ENCODE measurements at places on chromosomes 2 and 18. TPM values are rescaled to one million over a fixed set of nuclear protein-coding genes. Genes with fewer than 3 reads are reported as not detected.
A peak's percentile ranks its signal among the peaks of the same experiment; 100 is the strongest.

DNA sequence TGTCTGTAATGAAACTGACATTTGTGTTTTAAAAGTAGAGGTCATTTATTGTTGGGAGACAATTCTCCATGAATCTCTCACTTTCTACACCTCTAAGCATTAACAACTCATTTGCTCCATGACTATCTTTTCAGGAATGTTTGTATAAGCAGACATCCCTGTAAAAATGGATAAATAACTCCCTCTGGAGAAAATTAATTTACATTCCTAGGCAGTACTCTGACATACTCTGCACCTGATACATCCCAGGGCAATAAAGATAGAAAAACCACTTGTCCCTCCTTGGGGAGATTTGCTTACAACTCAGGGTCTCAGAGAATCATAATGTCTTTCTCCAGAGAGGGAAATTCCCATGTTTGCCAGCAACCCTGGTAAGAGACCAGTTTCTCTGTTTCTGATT, 1037.7 kb upstream of the SLC39A10 start:
- no peak overlapping the region for H3K27ac ChIP-seq
- no peaks in the 10 kb centered on the region for H3K27me3 ChIP-seq
- H3K4me3 ChIP-seq = no peak overlapping the region
- no peaks in the 10 kb centered on the region for H3K4me1 ChIP-seq
- no peaks in the 10 kb centered on the region for H3K36me3 ChIP-seq
- DNase-seq = no peak

- H3K27me3 ChIP-seq = no peaks in the 10 kb centered on the region
- H3K36me3 ChIP-seq = no peaks in the 10 kb centered on the region
- H3K27ac ChIP-seq = no peak overlapping the region
- no peak overlapping the region for H3K4me3 ChIP-seq
Measured at GRCh38 chr2:31785876-31786275, 205.1 kb upstream of the SRD5A2 start.

- H3K36me3 ChIP-seq = no peaks in the 10 kb centered on the region
- H3K4me3 ChIP-seq = no peak overlapping the region
- no peaks in the 10 kb centered on the region for H3K27me3 ChIP-seq
- no peaks in the 10 kb centered on the region for H3K4me1 ChIP-seq
- H3K27ac ChIP-seq = no peak overlapping the region
- peak; percentile 85 for DNase-seq
Measured at GRCh38 chr18:44507729-44508325, 172.9 kb upstream of the SETBP1 start.

- peak overlapping the region; percentile 96 for H3K4me3 ChIP-seq
- H3K36me3 ChIP-seq = no peaks in the 10 kb centered on the region
- no peaks in the 10 kb centered on the region for H3K4me1 ChIP-seq
Measured at GRCh38 chr2:158970241-158970751, 1.9 kb downstream of the TANC1 start.

TTN gene
- 41.7 TPM for total RNA-seq

CCDC150 gene
- total RNA-seq = 1.6 TPM

TLX2 gene
- not detected for total RNA-seq

Measured in aorta (tissue), 5 donors.